ENCODE measurements at places on chromosomes 6 and 20. TPM values are rescaled to one million over a fixed set of nuclear protein-coding genes. Genes with fewer than 3 reads are reported as not detected.

DNA sequence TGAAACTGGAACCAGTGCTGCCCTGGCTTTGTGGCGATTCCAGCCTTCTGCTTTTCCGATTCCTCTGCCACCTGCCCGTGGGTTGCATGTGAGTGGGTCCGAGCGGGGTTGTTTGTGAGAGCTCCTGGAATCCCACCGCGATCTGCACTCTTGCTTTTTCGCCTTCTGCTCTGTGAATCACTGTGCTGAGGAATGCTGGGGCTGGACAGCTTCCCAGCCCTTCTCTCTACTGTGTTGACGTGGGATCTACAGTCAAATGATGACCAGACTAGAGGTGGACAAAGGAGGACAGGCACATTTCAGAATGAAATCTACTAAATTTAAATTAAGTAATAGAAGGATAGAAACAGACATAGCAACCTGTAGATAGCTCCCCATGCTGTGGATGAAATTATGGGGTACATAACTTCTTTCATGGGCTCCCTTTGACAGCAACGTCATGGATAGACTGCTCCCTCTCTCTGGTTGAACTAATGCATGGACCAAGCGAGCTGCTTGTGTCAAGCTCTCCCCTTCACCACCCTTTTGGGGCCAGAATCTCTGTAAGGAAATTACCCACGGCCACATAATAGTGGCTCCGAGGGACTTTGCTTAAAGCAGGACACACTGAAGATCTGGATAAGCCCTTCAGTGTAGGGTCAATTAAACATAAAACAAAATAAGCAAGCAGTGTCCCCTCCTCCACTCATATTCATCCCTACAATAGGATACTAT lies 2.0 kb downstream of the FNDC1 start:
- peak; percentile 59 for DNase-seq

DNA sequence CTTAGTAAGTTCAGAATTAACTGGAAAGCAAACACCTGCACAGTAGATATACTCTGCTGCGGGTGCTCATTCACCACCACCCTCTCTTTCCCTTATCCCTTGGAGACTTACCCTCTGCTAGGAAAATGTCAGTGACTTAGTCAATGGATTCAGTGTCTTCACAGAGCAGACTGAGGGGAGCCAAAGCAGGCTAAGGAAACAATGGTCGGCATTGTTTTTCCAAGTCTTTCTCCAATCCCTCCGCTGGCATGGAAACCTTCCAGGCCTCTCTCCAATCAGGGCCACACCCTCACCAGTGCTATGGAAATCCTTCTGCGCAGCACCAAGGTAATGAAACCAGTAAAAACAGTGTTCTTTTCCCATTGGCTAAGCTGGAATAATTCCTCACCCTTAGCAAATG lies 531.2 kb downstream of the TFAP2B start:
- no peak for DNase-seq

DNA sequence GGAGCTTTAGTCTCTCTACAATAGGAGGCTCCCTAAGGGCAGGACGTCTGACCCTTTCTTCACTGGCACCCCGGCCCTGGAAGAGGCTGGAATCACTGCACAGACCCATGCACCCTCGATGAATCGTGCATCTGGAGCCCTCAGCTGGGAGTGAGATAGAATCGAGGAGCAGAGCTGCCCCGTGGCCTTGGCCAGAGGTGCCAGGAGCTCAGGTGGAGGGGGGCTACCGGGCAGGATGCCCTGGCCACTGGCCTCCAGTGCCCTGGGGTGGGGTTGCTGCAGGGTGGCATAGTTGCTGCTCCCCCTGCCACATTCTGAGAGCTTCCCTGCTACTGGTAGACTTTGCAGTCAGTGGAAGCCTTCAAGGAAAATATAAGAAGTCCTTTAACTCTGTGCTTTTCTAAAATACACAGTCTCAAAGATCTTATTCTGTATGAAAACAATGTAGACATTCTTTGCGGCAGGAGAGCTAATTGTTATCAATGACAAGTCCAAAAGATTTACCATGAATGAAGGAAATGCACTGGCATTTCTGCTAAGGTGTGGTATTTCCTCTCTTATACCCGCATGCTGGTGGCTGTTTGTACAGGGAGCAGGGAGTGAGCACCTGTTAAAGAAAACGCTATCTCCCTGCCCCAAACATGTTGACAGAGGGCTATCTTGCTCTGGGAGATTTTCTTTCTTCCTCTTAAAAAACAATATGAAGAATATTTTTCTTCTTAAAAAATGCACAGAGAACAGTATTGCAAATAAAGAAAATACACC lies 122.8 kb downstream of the C6orf118 start:
- DNase-seq, result no peak

- no peak for DNase-seq
Measured at GRCh38 chr6:103264020-103264419, 1595.7 kb downstream of the HACE1 start.

DNA sequence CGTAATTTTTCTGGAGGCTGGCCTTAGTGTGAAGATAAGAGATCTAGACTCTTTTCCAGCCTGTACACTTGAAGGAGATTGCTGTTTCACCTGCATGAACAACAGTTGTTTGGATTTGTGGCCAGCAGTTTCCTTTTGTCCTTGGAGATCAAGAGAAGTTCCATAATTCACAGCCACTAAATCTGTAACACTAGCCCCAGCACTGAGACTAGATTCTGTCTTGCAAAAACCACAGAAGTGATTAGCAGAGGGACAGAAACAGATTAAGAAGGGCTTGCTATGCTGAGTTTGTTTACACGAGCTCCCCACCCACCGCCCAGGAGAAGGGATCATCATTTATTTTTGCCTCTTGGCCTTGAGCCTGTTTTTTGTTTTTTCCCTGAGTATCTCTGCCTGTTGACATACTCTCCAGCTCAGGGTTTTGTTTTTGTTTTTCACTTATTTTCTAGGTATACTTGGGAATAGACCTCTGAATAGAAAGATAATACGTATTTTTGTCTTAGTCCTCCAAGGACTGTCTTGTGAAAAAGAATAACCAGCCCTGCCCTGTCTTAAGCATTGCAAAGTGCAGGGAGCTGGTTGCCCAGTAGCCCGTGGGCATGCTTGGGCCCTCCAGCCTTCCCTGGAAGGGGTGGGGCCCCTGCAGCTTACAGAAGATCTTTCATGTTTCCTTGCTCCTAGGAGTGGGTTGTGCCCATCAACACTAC lies 93.1 kb upstream of the SOX4 start:
- no peak for DNase-seq

DNA sequence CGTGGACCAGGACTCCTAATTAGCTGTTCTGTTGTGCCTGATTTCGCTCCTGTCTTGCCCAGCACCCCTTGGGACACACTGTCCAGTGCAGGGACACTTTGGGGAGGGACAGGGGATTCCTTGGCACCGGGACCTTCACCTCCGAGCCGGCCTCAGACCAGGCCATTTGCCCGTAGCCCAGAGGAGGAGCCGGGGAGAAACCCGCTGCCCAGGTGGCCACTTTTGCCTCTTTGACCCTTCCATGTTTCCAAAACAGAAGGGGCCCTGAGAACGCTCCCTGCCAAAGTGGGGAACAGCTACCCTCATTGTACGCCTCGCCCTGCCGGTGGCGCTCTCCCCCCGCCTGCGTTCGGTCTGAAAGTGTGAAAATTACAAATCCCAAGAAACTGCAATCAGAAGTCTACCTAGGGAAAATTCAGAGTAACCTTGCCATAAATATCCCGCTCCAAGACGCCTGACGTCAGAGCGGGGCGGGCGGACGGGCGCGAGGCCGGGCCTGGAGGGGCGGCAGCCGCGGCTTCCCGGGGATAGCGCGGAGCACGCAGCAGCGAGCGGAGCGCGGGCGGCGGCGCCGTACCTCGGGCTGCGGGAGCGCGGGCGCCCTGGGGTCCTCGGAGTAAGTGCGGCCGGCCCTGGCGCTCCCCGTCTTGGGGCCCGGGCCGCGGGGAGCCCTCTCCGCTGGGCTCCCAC lies at the start of gene DAAM2:
Gene DAAM2, plus strand, starts transcription at position 527 of the 690 bp plus-strand sequence. CDS start 63,927 bp downstream, outside the sequence.
- no peak for DNase-seq

STMND1 gene
- total RNA-seq, result not detected

PRPF6 gene
- total RNA-seq, result 73.1 TPM

PKIG gene
- total RNA-seq, result 36.3 TPM

DDX43 gene
- total RNA-seq, result not detected

COL9A3 gene
- not detected for total RNA-seq

CD83 gene
- 0.79 TPM for total RNA-seq

Data from HFFc6 (cell line).